Transverse colon (tissue), 4 donors: ENCODE measurements at places on chromosomes 5 and 9. TPM values are rescaled to one million over a fixed set of nuclear protein-coding genes. Genes with fewer than 3 reads are reported as not detected.

DNA sequence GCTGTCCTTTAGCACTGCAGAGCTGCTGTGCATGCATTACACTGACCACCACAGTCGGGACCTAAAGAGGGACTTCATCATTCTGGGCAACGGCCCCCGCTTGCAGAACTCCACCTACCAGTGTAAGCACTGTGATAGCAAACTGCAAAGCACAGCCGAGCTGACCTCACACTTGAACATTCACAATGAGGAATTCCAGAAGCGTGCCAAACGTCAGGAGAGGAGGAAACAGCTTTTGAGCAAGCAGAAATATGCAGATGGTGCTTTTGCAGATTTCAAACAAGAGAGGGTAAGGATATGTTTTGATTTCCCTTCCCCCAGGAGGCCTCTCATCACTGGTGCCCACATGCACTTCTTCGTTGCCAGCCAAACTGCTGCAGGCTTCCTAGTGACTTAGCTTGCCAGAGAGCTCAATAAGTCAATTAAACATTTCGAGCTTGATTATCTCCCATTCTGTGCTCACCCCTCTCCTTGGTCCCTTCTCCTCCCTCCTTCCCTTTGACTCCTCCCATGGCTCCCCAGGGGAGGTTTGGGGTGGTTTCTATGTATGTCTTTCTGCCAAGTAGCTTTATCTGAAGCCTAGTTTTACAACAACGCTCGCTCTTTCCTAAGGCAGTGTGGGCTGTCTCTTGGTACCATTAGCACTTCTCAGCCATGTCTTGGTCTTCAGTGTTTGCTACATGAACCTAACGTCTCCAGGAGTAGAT, 66.7 kb downstream of the ZNF462 start:
- no peak for DNase-seq

DNA sequence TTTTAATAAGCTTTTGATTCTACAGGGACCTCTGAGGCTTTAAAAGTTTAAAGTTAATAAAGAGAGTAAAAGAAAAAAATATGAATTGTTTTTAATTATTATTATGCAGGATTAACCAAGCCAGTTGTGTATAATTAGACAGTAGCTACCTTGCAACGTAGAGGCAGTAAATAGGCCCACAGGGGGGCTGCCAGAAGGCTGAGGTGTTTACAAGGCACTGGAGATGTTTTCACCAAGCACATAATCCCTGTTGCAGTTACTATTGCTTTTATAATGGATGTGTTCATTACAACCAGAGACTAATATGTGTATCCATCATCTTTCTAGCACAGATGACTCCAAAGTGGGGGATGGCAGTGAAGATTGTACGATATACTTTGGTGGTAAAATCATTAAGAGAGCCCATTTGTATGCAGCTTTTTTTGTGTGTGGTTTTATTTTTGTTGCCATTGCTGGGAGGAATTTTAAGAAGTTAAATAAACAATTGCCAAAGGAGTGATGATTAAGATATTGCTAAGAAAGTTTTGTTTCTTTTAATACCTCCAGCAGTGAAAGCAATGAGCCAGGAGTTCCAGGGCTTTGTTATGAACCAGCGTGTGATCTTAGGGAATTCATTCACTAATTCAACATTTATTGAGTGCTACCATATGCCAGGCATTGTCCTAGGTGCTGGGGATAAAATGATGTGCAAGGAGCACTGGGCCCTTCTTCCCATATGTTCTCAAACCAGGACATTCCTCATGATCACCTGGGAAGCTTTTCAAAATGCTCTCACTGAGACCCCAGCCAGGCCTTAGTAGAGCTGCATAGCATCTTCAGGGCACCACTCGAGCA, 138.7 kb upstream of the EFNA5 start:
- DNase-seq: no peak

- no peak for DNase-seq
Measured at GRCh38 chr9:125137200-125137599, 6.1 kb downstream of the SCAI start.

ANKHD1 gene
- total RNA-seq: 212 TPM
